Prostate gland (tissue), 2 donors: ENCODE measurements at places on chromosomes 1 and 21. TPM values are rescaled to one million over a fixed set of nuclear protein-coding genes. Genes with fewer than 3 reads are reported as not detected.

Gene RNU1-2
- total RNA-seq: under 0.01 TPM

GRCh38 chr1:27402349-27402754 is 9.9 kb downstream of the GPR3 start:
- no peak overlapping the region for H3K4me3 ChIP-seq
- DNase-seq: peak; percentile 83
- peaks cover 39% of the 10 kb centered on the region for H3K4me1 ChIP-seq
- H3K36me3 ChIP-seq: no peaks in the 10 kb centered on the region

Gene CD244
- total RNA-seq: 1.1 TPM

DNA sequence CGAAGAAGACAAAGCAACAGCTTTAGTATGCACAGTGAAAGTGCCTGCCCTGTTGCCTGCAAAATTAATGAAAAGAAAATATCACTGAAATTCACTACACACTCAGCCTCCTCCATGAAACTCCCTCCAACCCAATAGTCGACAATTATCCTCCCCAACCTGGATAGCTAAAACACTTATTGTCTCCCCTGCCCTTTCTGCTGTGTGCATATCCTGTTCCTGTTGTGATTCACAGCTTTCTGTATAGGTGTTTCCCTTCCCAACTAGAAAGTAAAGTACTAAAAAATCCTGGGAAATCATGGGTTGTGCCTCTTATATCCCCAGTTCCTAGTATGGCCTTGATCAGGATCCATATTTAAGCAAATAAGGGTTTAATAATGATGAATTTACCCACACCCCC is 412.1 kb downstream of the LTN1 start:
- H3K4me1 ChIP-seq: no peaks in the 10 kb centered on the region
- H3K27ac ChIP-seq: no peak overlapping the region
- no peaks in the 10 kb centered on the region for H3K27me3 ChIP-seq
- H3K36me3 ChIP-seq: no peaks in the 10 kb centered on the region
- no peak overlapping the region for H3K4me3 ChIP-seq

GRCh38 chr1:215605011-215605621 is 38.0 kb downstream of the KCTD3 start:
- H3K27ac ChIP-seq: no peak overlapping the region
- DNase-seq: no peak
- H3K4me3 ChIP-seq: no peak overlapping the region

GRCh38 chr21:27079636-27080240 is 112.8 kb upstream of the ADAMTS5 start:
- DNase-seq: no peak
- H3K36me3 ChIP-seq: no peaks in the 10 kb centered on the region
- no peak overlapping the region for H3K4me3 ChIP-seq

Gene SDHC
- 59.0 TPM for total RNA-seq
